ENCODE measurements at places on chromosomes 7 and 10. TPM values are rescaled to one million over a fixed set of nuclear protein-coding genes. Genes with fewer than 3 reads are reported as not detected.
A peak's percentile ranks its signal among the peaks of the same experiment; 100 is the strongest.

The TUBB8 gene
- total RNA-seq, result not detected

The CPEB3 gene
- 6.6 TPM for total RNA-seq

DNA sequence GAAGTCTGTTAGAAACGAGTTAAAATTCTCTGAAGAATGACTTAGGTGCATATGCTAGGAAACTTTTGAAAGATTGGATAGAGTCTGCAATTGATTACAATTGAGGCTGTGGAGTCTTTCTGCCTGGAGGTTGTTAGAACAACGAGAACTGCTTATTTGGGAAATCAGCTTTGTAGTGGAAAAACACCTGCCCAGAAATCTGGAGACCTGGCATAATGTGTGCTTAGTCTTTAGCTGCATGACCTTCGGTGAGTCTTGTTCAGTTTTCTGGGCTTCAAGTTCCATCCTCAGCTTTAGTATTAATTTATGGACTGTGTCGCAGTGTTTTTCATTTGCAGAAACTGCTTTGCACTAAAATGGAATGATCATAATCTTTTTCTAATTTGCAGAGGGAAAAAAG is 31.7 kb downstream of the CCNY start:
- no peak for DNase-seq

GRCh38 chr7:132551886-132552285 is 24.4 kb downstream of the PLXNA4 start:
- DNase-seq, result no peak

The ARHGEF5 gene
- 4.9 TPM for total RNA-seq

GRCh38 chr7:105130048-105130447 is 116.0 kb downstream of the KMT2E start:
- DNase-seq, result no peak

DNA sequence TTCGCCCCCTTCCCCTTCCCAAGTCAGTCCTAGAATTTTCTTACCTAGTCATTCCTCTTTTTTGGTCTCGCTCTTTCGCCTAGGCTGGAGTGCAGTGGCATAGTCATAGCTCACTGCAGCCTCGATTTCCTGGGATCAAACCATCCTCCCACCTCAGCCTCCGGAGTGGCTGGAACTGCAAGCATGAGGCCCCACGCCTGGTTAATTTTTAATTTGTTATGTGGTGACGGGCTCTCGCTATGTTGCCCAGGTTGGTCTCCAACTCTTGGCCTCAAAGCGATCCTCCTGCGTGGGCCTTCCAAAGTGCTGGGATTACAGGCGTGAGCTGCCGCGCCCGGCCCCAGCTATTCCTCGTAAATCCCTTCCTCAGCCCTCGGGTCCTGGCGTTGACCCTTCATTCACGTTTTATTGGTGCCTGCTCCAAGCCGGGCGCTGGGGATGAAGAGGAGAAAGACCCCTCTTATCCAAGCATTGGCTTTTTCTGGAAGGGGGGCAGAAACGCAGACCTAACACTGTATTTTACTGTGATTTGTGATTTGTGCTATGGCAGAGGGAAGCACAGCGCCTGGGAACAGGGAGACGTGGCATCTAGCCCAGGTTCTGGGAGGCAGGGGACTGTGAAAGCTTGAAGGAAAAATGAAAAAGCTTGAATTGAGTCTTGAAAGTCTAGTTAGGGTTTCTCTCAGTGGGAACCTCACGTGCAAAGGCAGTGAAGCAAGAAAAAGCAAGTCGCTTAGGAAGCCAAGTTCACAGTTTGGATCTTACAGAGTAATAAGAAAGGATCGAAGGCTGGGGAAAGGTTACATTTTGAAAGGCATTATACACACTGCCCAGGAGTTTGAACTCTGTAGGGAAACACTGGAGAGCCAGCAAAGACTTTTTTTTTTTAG is 516 bp downstream of the ZNHIT1 start:
- DNase-seq, result peak; percentile 61
